ENCODE measurements at places on chromosomes 2 and 18.

DNA sequence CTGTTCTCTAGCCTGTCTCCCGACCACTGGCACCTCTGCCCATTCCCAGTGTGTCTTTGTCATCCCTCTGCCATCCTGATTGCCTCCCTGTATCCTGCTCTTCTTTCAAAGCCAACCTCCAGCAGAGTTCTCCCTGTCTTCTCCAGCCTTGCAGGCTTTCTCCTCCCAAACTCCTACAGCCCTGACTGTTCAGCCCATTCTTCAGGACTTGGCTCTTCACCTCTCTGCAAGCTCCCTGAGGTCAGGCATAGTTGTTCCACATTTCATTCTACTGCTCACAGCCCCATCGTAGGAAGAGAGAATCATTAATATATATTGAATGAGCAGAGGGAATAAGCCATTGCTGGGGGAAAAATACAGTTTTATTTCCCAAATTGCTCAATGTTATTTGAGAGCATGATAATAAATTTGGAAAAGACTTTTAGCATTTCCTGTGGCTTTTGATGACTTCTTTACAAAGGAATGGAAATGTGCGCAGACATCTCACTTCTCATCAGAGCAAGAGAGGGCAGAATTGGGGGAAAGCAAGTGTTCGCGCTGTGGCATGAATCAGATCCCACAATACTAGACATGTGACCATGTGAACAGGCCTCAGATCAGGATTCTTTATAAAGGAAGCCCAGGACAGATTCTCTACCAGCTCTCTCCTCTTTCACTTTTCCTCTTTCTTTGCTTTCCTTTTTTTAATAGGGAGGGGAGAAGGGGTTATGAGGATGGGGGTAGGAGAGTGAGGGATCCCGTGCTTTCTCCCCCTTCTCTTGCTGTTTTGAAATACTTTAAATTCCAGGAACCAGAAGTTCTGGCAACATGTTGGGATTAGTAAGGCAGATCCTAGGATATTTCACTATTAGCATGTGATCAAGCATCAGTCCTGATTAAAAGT, 37.4 kb downstream of the EPAS1 start:
- H3K36me3 ChIP-seq, result no peaks in the 10 kb centered on the region
- peaks cover 87% of the 10 kb centered on the region for H3K4me1 ChIP-seq
- H3K27me3 ChIP-seq, result no peaks in the 10 kb centered on the region
- peak overlapping the region; percentile 92 for H3K27ac ChIP-seq
- peak; percentile 67 for DNase-seq

- H3K36me3 ChIP-seq, result no peaks in the 10 kb centered on the region
- no peak overlapping the region for H3K4me3 ChIP-seq
- no peak overlapping the region for H3K27ac ChIP-seq
- DNase-seq, result no peak
- no peaks in the 10 kb centered on the region for H3K4me1 ChIP-seq
Observed at GRCh38 chr18:61388010-61388409, 54.8 kb downstream of the CDH20 start.

GRCh38 chr2:25749676-25750075, 76.3 kb upstream of the DTNB start:
- no peaks in the 10 kb centered on the region for H3K27me3 ChIP-seq
- no peak for DNase-seq
- no peak overlapping the region for H3K4me3 ChIP-seq
- H3K27ac ChIP-seq, result no peak overlapping the region
- no peaks in the 10 kb centered on the region for H3K4me1 ChIP-seq

DNA sequence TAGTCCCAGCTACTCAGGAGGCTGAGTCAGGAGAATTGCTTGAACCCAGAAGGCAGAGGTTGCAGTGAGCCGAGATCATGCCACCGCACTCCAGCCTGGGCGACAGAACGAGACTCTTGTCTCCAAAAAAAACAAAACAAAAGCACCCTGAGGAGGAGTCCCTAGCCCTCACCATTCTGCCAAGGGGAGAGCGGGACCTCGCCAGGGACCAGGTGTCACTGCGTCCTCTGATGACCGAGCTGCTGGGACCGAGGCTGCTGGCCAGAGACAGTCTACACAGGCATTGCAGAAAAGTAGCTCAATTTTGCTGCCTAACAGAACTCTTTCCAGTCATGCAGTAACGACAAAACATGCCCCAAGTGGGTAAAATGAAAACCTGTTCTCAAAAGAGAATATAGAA, 18.4 kb downstream of the NCK2 start:
- H3K36me3 ChIP-seq, result peaks cover 9% of the 10 kb centered on the region
- H3K4me1 ChIP-seq, result peaks cover 11% of the 10 kb centered on the region
- no peak overlapping the region for H3K27ac ChIP-seq
- no peak for DNase-seq
- no peak overlapping the region for H3K4me3 ChIP-seq

- no peak for DNase-seq
- no peaks in the 10 kb centered on the region for H3K36me3 ChIP-seq
- no peak overlapping the region for H3K4me3 ChIP-seq
- H3K27ac ChIP-seq, result no peak overlapping the region
- H3K4me1 ChIP-seq, result no peaks in the 10 kb centered on the region
Observed at GRCh38 chr2:29012211-29012681, 31.1 kb downstream of the TOGARAM2 start.

- no peak overlapping the region for H3K27ac ChIP-seq
- H3K4me1 ChIP-seq, result peaks cover 14% of the 10 kb centered on the region
- H3K4me3 ChIP-seq, result no peak overlapping the region
- H3K27me3 ChIP-seq, result no peaks in the 10 kb centered on the region
Observed at GRCh38 chr2:102250278-102250821, 61.0 kb upstream of the IL1RL1 start.

GRCh38 chr2:4873876-4874593, 818.1 kb upstream of the SOX11 start:
- no peak overlapping the region for H3K4me3 ChIP-seq
- no peaks in the 10 kb centered on the region for H3K4me1 ChIP-seq
- H3K27ac ChIP-seq, result no peak overlapping the region
- H3K36me3 ChIP-seq, result no peaks in the 10 kb centered on the region

DNA sequence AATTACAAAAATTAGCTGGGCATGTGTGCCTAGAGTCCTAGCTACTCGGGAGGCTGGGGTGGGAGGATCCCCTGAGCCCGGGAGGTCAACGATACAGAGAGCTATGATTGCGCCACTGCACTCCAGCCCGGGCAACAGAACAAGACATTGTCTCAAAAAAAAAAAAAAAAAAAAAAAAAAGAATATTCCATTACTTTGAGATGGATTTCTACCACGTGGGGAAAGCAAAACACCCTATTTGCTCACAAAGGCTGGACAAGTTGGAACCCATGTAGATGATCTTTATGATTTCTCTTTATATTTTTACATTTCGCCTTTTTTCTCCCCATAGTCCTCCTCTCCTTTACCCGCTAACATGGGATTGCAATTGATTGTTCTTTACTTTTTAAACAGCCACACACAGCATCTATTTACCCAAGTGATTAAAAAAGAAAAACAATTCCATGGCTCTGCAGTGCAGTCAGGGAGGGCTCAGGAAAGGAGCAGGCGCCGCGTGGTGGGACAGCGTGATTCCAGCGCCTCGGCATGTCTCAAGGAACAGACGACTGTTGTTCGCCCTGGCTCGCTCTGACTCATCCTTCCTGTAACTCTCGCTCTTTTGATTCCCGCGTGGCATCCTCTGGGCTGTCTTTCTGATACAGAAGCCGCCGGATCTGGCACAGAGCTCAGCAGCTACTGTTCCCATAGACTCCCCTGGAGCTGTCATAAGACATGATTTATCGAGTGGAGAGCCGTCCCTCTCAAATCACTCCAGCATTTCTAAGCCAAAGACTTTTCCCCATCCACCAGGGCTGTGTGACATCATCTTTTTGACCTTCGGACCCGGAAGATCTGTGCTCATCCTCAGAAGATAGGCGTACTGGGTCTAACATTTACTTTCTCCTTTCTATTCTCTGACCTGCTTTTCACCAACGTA, 230.4 kb upstream of the AGAP1 start:
- DNase-seq, result peak; percentile 19
- H3K27me3 ChIP-seq, result no peaks in the 10 kb centered on the region
- H3K4me1 ChIP-seq, result peaks cover 6% of the 10 kb centered on the region
- no peak overlapping the region for H3K27ac ChIP-seq
- no peak overlapping the region for H3K4me3 ChIP-seq

DNA sequence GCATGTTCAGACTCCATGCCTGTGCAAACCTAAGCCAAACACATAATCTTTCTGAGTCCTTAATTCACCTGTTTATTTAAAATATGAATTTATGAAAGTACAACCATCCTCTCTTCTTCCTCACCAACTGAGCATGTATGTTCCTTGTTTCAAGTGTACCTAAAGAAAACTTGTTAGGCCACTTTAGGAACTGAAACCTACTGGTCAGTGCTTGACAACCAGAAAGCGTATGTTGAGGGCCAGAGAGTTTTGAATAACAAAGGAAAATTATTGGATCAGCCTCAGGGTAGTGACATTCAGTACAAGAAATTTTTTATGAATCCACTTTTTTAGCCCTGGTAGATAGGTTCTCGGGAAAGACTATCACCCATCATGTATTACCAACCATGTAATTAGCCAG, 847.6 kb upstream of the CELF4 start:
- H3K4me3 ChIP-seq, result no peak overlapping the region
- no peak for DNase-seq
- H3K27ac ChIP-seq, result no peak overlapping the region
- no peaks in the 10 kb centered on the region for H3K36me3 ChIP-seq

GRCh38 chr2:70525032-70525431, 28.6 kb downstream of the TGFA start:
- H3K4me3 ChIP-seq, result peak overlapping the region; percentile 46
- no peaks in the 10 kb centered on the region for H3K27me3 ChIP-seq
- H3K36me3 ChIP-seq, result no peaks in the 10 kb centered on the region
- peak overlapping the region; percentile 100 for H3K27ac ChIP-seq
- peaks cover 75% of the 10 kb centered on the region for H3K4me1 ChIP-seq

GRCh38 chr18:66440433-66440832, 163.5 kb downstream of the CDH19 start:
- H3K4me1 ChIP-seq, result no peaks in the 10 kb centered on the region
- H3K27me3 ChIP-seq, result no peaks in the 10 kb centered on the region
- no peak overlapping the region for H3K27ac ChIP-seq

Data from keratinocyte (primary cell).